ENCODE measurements at places on chromosomes 7 and 10.

- DNase-seq = no peak
Observed at GRCh38 chr10:132595854-132596253, 58.3 kb downstream of the INPP5A start.

DNA sequence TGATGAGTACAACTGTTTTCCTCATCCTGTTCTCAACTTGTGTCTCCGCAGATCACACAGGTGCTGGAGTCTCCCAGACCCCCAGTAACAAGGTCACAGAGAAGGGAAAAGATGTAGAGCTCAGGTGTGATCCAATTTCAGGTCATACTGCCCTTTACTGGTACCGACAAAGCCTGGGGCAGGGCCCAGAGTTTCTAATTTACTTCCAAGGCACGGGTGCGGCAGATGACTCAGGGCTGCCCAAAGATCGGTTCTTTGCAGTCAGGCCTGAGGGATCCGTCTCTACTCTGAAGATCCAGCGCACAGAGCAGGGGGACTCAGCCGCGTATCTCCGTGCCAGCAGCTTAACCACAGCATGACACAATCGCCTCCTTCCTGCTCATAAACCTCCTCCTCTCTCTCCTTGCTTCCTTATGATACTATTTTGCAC is 126.7 kb upstream of the PRSS58 start:
- DNase-seq = peak; percentile 84

GRCh38 chr10:20877986-20878983 is 18.8 kb downstream of the NEBL start:
- DNase-seq = peak; percentile 43

GRCh38 chr7:47102331-47102841 is 479.5 kb downstream of the TNS3 start:
- no peak for DNase-seq

DNA sequence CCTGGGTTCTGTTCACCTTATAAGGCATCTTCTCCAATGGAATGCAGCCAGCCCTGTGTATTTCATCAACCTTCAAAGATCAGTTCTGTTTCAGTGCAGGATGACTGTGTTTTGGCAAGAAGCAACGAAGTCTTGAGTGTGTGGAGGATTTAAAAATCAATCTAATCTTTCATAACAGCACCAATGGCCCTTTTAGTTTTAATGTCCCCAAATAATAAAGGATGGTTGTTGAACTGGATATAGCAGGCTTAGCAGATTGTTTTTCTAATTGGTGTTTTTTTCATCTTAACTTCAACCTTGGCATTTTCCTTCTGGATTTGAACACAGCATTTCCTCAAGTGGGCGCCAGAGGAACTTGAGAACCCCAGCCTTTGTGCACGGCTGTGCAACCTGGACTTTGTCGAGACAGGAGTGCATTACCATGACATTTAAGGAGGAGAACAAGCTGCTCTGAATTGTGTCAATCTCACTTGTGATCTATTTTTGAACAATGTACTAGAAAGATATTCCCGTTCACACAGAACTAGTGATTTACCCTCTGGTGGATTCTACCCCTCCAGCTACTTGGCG is 313.3 kb upstream of the AKR1E2 start:
- peak; percentile 89 for DNase-seq

- no peak for DNase-seq
Observed at GRCh38 chr10:46292573-46293023, 5.8 kb downstream of the ANTXRL start.

Measured in fibroblast of skin of right biceps (primary cell).